ENCODE measurements at places on chromosomes 3 and 15. TPM values are rescaled to one million over a fixed set of nuclear protein-coding genes. Genes with fewer than 3 reads are reported as not detected.
A peak's percentile ranks its signal among the peaks of the same experiment; 100 is the strongest.

LZTFL1 gene
- total RNA-seq, result 28.9 TPM

LEKR1 gene
- 4.4 TPM for total RNA-seq

CPN2 gene
- total RNA-seq, result not detected

DNA sequence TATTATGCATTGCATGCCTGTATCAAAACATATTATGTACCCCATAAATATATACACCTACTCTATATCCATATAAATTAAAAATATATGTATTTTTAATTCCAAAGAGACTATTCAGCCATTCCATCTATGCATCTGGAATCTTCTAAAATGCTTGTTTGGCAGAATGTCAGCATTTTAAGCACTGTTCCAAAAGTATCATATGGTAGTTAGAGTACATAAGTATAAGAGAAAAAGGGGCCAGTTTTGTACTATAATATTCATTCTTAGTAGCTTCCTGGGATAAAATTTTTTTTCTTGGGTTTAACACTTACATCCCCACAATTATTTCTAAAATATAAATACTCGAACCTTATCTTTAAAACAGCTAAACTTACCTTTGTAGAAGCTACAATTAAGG, 60.4 kb upstream of the COL6A6 start:
- no peak overlapping the region for H3K27ac ChIP-seq
- H3K27me3 ChIP-seq, result no peaks in the 10 kb centered on the region
- H3K36me3 ChIP-seq, result no peaks in the 10 kb centered on the region

GRCh38 chr15:26382444-26383072, 390.3 kb downstream of the GABRB3 start:
- H3K27me3 ChIP-seq, result no peaks in the 10 kb centered on the region
- no peaks in the 10 kb centered on the region for H3K36me3 ChIP-seq
- H3K4me3 ChIP-seq, result no peak overlapping the region
- H3K27ac ChIP-seq, result no peak overlapping the region

DNA sequence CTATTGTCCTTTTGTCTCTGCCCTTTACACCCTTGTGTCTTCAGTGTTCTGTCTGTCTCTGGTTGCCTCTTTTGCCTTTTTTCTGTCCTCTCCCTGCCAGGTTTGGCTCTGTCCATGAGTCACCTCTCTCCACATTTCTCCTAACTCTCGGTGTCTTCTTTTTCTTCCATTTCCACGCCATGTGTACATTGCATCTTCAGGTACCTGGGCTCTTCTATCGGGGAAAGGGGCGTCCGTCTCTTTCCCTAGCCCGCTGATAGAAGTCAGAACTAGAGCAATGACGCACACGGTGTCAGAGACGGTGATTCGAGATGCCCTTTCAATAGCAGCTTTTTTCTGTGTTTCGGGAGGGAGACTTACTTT, 641 bp downstream of the OPA1 start:
- H3K4me3 ChIP-seq, result peak overlapping the region; percentile 94
- H3K27me3 ChIP-seq, result no peaks in the 10 kb centered on the region
- H3K36me3 ChIP-seq, result no peaks in the 10 kb centered on the region
- H3K4me1 ChIP-seq, result peaks cover 5% of the 10 kb centered on the region
- peak overlapping the region; percentile 77 for H3K27ac ChIP-seq
- DNase-seq, result no peak

- H3K27ac ChIP-seq, result no peak overlapping the region
- H3K4me3 ChIP-seq, result no peak overlapping the region
- H3K27me3 ChIP-seq, result no peaks in the 10 kb centered on the region
Observed at GRCh38 chr3:151248772-151249337, 29.5 kb downstream of the P2RY14 start.

GRCh38 chr15:95715906-95716656, 614.4 kb upstream of the NR2F2 start:
- H3K36me3 ChIP-seq, result no peaks in the 10 kb centered on the region
- no peak for DNase-seq
- no peaks in the 10 kb centered on the region for H3K27me3 ChIP-seq
- H3K4me3 ChIP-seq, result no peak overlapping the region
- no peaks in the 10 kb centered on the region for H3K4me1 ChIP-seq

DNA sequence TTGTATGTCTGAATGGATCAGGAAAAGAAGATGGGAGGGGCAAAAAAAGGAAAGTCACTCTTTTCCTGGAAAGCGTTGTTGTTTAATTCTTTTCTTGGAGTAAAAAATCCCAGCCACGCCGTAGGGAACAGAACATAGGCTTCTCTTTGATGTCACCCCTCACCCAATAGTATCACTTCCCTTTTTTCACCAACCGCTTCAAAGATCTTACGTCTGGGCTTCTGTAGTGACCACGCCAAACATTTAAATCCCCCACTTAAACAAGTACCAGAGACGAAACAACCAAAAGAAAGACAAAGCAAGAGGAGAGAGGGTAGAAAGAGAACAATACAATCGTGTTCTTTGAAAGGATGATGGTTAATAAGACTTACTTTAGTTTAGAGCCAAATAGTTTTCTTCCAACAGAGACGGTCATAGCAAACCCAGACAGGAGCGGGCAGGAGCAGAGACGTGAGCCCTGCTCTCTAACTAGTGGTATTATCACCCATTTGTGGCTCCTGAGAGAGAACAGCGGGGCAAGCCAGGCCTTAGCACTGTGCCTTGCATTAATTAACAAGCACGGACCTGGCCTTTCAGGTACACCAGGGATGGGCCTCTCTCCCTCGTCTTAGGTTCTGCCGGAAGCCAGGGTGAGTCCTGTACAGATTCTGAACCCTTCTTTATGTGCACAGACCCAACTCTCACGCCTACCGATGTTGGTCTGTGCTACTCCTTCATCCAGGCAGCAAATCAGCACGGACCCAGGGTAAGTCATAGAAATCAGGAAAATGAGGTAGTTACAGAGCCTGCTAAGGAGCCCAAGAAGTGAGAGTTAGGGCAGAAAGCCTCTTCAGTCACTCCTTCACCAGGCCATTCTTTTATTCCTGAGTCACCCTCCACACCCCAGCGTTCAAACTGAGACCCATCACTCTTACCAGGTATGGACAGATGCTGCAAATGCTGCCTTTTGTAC, 28.2 kb upstream of the BCL6 start:
- H3K27me3 ChIP-seq, result no peaks in the 10 kb centered on the region
- no peak for DNase-seq
- no peaks in the 10 kb centered on the region for H3K4me1 ChIP-seq
